ENCODE measurements at places on chromosomes 7 and 10. TPM values are rescaled to one million over a fixed set of nuclear protein-coding genes. Genes with fewer than 3 reads are reported as not detected.

GRCh38 chr10:115976342-115976741 lies 296.7 kb downstream of the GFRA1 start:
- no peak for DNase-seq

GRCh38 chr7:122212754-122213153 lies 68.7 kb upstream of the AASS start:
- DNase-seq: no peak

DNA sequence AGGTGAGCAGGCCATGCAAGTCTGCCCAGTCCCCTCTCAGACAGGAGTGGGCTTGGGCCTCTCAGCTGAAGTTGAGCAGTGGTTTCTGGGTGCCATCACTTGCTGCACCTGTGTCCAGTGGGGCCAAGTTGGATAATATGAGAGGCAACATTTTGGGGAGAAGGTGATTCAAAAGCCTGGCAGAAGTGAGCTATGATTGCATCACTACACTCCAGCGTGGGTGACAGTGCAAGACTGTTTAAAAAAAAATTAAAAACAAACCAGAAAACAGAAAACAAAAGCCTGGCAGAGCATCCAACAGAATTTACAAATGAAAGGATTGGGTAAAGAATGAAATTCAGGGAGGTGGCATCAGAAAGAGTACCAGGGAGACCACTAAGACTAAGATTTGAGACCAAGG lies 121.5 kb upstream of the LAMB4 start:
- no peak for DNase-seq

GRCh38 chr7:45869426-45869825 lies 3.5 kb downstream of the CCDC201 start:
- DNase-seq: no peak

DNA sequence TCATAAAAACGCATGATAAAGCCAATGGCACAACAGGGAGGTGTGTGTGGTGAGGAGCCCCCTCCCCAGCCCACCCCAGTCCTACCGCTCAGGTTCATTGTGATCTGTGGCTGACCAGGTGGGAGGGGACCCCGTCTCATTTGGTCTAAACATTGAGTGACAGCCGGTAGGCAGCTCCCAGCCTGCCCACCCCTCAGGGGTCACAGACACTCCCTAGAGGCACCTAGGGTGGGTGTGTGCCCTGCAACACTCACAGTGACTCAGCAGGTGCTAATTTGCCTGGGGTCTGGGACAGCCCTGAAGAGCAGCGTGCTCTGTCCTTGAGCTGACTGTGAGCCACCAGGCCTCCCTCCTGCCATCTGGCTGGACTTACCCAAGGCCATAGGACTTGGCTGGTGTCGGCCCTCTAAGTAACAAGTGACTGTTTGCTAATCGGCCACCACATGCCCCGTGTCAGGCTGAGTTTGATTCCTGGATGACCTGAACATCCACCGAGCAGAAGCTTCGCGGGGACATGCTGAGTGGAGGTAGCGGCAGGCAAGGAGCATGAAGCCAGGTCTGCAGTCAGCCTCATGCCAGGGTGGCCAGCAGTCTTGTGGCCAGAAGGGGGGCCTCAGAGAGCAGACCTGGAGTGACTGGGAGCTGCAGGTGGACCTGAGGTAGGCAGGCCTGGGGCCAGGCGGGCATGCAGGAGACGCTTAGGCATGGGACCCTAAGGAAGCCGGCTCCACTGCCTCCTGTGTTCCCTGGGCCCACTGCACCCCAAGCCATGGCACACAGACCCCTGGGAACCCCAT lies 282.3 kb upstream of the SHH start:
- DNase-seq: no peak

DNA sequence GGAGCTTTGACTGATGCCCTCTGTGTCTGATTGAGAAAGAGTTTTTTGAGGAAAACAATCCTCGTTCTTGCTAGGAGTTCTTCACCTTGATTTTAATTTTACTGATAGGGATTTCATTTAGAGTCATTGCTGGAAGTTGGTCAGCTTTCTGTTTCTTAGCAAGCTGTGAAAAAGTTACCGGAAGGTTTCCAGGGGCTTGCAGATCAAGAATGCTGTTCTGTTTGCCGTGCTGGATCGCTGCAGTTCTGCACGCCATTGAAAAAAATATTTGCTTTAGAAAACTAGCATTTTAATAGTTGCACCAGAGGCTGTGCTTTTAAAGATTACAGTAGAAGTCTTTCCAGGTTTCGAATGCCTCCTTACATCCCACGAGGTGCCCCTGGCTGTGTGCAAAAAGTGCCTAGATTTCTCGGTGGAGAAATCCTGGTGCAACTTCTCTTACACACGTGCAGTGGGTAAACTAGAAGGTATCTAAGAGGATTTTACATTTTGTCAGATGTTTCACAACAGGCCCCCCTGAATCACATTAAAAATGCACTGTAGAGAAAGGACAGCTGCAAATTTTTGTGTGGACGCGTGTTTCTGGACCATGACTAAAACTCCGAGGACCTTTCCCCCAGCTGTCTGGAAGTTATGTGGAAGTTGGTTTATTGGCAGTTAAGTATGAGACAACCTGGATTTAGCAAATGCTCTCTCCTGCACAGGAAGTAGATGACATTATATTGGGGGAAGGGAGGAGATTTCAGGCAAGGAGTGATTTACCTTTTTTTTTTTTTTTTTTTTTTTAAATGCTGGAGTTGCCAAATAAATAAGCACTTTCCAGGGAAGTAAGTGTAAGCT lies 5.8 kb downstream of the TCF7L2 start:
- no peak for DNase-seq

The SRGN gene
- 583 TPM for total RNA-seq

The JCAD gene
- total RNA-seq: not detected

The HHEX gene
- total RNA-seq: 2.0 TPM
